ENCODE measurements at places on chromosomes 6 and 20. TPM values are rescaled to one million over a fixed set of nuclear protein-coding genes. Genes with fewer than 3 reads are reported as not detected.

Gene FOXC1
- total RNA-seq = 6.7 TPM

DNA sequence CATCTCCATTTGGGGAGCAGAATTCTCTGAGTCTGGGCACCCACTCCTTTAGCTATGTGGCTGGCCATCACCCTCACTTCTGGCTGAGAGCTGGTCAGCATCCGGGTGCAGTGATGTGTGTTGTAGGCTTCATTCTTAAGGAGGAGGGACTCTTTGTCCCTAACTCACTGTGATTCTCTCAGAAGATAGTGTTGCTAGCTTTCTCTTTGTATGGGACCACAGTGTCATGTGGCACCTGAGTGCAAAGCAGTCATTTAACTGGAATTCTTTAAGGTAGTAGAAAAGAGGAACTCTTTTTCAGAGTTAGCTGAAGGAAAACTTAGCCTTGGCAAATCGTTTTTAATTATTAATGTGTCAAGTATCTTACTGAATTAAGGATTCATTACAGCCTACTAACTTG, 165.9 kb downstream of the JARID2 start:
- no peak for DNase-seq

DNA sequence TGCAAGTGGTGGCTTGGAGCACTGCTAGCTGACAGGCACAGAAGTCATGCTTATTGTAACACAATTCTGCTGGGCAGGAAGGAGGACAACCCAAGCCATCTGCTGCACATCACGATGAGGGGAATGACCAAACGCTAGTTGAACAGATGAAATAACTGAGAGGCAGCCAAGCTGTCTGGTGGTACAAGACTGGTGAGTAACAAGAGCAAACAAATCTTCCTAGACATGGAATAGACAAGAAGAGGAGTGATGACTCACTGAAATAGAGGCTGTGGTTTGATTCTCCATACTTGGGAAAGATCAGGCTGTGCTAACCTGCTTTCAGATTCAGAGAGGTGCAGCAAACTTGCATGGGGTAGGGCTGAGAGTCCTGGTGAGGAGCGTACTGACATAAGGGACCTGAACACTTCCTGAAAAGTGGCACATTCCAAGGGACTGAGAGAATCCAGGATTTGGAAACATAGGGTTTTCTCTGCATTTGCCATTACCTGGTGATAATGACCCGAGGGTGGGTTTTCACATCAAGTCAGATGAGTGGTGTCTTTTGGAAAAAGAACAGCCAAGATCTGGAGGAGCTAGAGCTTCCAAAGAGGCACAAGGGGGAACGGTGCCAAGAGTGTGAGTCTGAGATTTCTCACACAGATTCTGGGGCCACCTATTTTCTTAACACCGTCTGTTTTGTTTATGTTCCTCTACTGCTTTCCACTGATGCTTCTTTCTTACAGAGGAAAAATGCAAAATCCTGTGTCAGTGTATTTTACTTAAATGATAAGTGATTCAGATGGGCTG, 60.0 kb downstream of the PRL start:
- DNase-seq = no peak

DNA sequence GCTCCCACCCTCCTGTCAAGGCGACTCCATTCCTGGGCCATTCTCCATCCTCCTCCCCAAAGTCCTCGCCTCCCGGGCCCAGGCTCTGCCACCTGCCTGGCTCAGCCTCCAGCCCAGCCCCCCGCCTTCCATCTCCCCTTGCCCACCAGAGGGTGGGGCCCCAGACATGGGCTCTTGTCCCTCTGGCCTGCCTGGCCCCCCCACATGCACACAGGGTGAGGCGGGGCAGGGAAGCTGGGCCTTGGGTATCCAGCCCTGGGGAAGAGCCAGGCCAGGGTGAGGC, 95.2 kb downstream of the YTHDF1 start:
- no peak for DNase-seq

DNA sequence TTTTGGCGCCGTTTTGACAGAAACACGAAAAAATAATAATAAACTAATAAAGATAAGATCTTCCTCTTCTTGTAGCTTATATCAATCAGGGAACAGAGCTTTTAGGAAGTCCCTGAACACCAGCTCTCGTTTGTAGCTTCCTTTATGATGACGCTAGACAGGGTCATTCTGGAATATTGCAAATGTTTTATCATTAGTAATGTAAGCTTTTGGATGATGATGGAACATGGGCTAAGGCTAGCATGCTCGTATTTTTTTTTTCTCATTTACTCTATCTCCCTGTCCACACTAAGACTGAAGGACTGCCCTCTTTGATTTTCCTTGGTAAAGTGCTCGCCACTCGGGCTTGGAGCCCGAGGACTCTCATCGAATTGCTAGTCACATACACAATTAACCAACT, 22.1 kb upstream of the POM121L2 start:
- DNase-seq = peak; percentile 4

GRCh38 chr6:113672491-113673149, 184.5 kb upstream of the MARCKS start:
- DNase-seq = no peak

- no peak for DNase-seq
Observed at GRCh38 chr6:158619922-158620801, 24.4 kb downstream of the DYNLT1 start.

DNA sequence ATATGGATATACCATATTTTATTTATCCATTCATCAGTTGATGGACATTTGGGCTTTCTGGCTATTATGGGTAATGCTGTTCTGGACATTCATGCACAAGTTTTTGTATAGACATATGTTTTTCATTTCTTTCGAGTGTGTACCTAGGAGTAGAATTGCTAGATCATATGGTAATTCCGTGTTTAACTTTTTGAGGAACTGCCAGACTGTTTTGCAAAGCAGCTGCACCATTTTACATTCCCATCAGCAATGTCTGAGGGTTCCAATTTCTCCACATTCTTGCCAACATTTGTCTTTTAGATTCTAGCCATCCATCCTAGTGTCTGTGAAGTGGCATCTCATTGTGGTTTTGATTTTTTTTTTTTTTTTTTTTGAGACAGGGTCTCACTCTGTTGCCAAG, 20.8 kb downstream of the SRC start:
- DNase-seq = no peak

GRCh38 chr6:136123468-136123867, 126.6 kb downstream of the MTFR2 start:
- no peak for DNase-seq

DNA sequence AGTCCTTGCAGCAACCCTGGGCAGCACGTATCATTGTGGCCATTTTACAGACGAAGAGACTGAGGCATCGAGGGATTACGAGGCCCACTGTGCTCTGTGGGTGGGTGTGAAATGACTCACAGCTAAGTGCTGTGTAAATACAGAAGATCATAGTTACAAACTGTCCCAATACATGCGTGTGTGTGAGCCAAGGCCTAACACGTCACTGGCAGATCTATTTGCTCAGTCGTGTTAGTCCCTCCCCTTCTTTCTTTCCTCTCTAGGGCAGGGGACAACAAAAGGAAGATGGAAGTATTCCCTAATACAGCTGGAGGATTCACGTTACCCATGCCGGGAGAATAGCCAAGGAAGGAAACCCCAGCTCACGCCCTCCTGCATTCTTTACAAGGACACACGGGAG, 175.9 kb downstream of the CDC5L start:
- DNase-seq = no peak

DNA sequence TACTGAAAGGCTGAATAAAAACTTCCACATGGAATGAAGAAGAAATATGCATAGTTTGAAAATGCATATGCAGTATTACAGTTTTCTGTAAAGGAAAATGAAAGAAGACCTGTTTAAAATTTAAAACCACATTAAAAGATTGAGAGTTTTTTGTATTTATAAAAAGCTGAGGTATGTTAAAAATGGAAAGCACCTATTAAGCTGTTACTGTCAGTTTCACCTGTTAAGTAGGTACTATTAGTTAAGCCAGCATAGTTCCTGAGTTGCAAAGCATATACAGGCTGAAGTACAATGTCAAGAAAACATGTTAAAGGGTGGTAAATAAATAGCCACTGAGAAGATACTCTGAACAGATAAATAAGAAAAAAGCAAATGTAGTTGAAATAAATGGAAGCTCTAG, 69.9 kb downstream of the ATXN1 start:
- DNase-seq = no peak

GRCh38 chr20:3166338-3166912, 6.8 kb upstream of the FASTKD5 start:
- no peak for DNase-seq

Gene OOEP
- 10.6 TPM for total RNA-seq

Gene HLA-DQA2
- total RNA-seq = not detected

Gene OR2B6
- total RNA-seq = 0.26 TPM

GRCh38 chr6:31778999-31779885, 2.1 kb upstream of the VWA7 start:
- DNase-seq = no peak

DNA sequence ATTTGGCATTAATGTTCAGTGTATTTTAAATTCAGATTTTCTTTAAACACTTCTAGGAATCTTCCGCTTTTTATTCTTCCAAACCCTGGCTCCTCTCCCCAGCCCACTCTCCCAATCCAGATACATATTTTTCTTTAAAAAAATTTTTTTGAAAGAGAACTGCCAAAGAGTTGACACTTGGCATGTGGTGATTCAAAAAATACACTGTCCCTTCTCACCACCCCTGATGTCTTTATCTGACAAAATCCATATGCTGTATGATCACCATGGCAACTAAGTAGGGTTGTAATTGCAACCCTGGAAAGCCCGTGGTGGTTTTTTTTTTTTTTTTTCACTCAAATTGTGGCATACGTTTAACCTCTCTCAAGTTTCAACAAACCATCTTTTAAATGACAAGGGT, 355.8 kb upstream of the SASH1 start:
- DNase-seq = no peak

DNA sequence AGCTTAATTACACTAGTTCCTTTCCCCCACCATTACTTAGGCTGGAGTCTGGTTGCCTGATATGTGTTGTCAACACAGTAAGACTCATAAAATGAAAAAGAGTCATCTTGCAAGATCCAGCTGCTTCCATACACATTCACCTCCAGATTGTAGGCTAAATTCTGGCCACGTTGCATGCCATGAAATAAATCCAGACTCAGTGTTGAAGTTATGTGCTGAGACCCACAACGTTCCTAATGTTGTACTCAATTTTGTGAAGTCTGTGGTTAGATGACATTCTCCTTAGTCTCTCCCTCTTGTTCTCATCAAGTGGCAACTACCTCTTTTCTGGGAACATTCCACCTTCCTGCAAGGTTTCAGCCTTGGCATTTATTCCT, 212.3 kb downstream of the LMBRD1 start:
- DNase-seq = no peak

DNA sequence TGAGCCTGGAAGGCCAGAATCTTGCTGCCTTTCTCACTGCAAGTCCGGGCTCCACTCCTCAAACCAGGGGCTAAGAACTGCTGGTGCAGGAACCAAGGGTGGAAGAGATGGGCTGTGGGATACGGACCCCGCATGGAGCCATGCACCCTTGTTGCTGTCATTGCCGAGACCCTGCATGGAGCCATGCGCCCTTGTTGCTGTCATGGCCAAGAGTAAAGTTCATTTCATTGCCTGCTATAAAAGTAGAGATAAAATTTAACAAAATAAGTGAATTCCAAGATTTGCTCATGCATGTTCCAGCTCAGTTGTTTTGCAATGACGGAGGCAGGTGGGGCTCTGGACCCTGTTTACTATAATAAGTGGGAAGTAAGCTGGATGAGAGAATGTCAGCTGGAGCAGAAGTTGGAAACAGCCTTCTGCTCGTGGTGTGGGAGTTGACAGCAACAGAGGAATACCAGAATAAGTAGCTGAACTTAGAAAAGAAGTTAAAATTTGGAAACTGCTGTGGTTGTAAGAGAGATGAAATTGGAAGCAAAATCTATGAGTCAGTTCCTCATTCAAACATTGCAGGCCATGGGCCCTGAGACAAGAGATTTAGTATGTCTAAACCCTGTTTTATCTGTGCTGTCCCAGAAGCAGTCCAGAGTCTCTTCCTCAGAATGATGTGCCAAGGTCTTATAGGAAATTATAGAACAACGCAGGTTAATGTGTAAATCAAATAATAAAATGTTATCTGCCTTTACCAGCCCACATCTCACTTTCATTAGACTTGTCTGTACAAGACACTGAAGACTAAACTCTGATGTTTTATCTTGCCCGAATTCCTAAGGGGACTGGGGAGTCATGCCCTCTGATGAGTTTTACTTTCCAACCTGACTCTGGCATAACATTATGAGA, 15.8 kb upstream of the THBS2 start:
- no peak for DNase-seq

DNA sequence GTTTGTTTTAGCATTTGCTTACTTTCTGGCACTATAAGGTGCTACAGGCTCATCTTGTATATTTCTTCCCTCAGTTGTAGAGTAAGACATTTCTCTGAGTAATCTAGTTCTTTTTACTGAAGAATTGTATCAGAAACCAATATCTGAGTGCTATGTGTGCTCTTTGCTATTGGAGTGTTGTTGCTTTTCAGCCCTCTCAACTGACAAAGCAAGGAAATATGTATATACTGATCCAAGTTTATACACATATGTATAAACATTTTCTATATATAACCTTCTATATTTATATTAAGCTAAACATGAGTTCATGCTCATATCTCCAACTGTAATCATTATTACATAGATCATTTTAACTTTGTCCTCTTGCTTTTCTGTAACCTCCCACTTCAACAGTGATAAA, 405.7 kb downstream of the RFPL4B start:
- no peak for DNase-seq

DNA sequence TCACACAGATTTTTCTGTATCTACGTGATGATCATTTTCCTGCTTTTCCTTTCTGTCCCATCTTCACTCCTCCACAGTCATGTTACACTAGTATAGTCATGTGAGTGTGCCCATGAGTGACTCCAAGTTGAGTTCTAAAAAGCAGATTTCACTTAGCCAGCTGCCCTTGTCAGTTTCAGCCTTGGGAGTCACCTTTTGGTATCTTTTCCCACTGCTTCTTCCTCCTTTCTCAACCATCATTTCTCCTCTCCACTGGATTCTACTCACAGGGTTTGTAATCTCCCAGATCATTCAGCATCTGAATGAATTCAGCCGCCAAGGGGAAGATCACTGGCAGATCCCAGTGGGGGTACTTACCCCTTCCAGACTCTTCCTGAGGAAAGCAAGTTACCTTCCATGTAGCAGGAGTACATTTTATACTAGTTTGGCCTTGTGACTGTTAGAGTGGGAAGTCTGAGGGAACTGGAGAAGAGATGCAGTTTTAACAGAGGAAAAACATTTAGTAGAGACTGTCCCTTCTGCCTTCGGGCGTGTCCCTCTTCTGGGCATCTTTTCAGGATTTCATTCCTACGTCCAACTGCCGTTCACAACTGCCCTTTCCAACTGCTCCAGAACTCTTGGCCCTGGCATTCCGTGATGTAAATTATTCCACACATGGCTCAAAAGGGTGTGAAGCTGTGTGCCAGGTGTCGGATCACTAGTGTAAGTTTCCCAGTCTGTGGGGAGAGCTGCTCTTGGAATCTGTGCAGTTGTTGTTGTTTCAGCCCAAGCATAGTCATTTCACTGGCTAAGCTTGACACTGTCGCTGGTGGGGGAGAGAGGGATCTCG, 38.9 kb downstream of the BICRAL start:
- DNase-seq = no peak

GRCh38 chr6:111941686-111942330, 68.6 kb upstream of the FYN start:
- no peak for DNase-seq

- no peak for DNase-seq
Observed at GRCh38 chr6:104700371-104701185, 159.1 kb downstream of the HACE1 start.
